B cell (primary cell): ENCODE measurements at places on chromosomes 11 and 22. TPM values are rescaled to one million over a fixed set of nuclear protein-coding genes. Genes with fewer than 3 reads are reported as not detected.

Gene OR51E1
- not detected in 2 replicates for total RNA-seq

Gene EMID1
- total RNA-seq = not detected in 2 replicates

Gene ARHGAP8
- 0.17 and 0.37 TPM in 2 replicates for total RNA-seq

Gene KIRREL3
- not detected in 2 replicates for total RNA-seq

DNA sequence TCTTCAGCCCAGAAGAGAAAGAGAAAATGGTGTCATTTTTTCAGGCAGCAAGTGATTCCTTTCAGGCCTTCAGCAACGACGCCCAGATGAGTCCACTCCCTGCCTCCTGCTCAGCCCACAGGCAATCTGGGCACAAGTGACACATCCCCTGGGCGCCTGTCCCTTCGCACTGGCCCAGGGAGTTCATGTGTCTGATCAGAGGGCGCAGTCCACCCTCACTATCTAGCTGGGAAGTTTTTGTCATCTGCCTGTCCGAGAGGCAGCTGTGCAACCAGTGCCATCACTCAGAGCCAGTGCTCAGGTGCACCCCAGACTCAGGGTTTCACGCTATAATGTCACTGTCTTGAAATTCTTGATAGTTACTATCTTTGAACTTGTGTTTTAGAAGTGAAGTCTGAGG, 1.4 kb upstream of the KCNQ1OT1 start:
- DNase-seq = no peak

- peak; percentile 61 for DNase-seq
These were observed 2.9 kb upstream of the ARFGAP2 start for GRCh38 chr11:47179655-47179991.

GRCh38 chr11:108496643-108497256, 1.4 kb downstream of the POGLUT3 start:
- DNase-seq = peak; percentile 9

DNA sequence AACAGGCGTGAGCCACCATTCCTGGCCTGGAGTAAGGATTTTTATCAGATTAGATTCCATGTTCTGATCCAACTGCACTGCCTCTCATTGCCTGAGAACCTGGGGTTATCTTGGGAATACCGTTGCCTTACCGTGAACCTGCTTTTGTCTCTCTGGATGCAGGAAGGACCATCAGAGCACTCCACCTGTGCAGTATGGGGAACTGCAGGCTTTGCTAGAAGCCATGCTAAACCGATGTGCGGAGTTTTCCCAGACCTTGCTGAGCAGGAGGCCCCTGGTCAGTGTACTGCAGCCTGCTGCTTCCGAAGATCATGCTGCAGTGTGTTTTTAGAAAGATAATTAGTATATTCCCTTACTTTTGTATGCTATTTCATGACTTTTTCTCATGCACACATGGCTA, 43.6 kb downstream of the MEI1 start:
- no peak for DNase-seq
